Esophagus mucosa (tissue), 1 donor: ENCODE measurements at places on chromosomes 7 and 10.

DNA sequence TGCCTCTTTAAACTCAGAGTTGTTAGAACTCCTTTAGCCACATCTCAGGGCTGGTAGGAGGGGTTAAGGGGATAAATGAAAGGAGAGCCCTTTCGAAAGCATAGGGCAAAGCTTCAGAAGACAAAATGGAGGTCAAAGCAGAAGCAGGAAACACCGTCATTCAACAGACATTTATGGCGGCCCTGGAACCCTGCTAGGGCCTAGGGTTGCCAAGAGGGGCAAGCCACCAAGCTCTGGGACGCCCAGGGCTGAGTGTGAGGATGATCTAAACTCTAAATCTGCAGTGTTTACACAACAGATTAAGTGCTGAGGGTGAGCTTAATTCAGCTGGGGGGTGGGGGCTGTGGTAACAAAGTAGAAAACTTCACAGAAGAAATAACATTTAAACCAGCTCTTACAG lies 79.0 kb upstream of the NFE2L3 start:
- no peak for ATAC-seq

- ATAC-seq, result no peak
Observed at GRCh38 chr7:51827631-51828030, 511.0 kb upstream of the COBL start.

- ATAC-seq, result no peak
Observed at GRCh38 chr10:14567421-14567820, 207.3 kb downstream of the FAM107B start.

- no peak for ATAC-seq
Observed at GRCh38 chr10:130472236-130472635, 336.0 kb downstream of the GLRX3 start.

DNA sequence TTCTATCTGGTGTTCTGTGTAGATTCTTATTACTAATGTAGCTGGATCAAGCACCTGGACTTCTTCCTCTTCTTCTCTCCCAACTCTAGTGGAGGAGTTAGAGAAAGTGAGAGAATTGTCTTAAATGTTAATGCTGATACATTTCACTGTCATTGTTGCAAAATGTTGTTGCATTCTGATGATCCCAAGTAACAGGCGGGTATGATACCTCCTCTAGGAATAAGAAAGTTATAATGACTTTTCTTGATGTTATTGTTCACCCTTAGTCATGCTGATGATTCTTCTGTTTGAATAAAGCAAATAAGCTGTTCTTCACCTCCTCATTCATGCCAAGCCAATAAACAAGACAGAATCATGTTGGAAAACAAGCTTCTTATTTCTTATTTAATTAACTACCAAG lies 9.1 kb downstream of the CHRM2 start:
- no peak for ATAC-seq

DNA sequence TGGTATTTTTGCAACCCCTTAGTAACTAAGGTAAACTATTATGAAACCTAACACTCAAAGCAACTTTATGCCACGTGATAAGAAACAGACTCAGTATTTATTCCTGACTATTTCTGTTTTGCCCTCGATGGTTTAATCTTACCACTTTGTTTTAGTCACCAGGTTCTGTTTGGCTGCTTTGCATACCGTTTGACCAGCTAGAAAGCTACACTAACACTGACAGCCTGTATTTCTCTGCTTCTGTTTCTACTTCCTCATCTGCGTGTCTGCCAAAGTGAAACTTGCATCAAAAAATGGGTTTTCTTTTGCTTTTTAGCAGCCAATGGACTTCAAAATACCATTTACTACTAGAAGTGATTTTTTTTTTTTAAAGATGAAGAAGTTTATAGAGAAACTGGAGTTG lies 802.5 kb downstream of the GRM8 start:
- ATAC-seq, result no peak

- ATAC-seq, result peak; percentile 89
Observed at GRCh38 chr7:6628045-6628444, 9.1 kb upstream of the ZNF316 start.

GRCh38 chr10:127353544-127353943 lies 157.2 kb upstream of the INSYN2A start:
- no peak for ATAC-seq

DNA sequence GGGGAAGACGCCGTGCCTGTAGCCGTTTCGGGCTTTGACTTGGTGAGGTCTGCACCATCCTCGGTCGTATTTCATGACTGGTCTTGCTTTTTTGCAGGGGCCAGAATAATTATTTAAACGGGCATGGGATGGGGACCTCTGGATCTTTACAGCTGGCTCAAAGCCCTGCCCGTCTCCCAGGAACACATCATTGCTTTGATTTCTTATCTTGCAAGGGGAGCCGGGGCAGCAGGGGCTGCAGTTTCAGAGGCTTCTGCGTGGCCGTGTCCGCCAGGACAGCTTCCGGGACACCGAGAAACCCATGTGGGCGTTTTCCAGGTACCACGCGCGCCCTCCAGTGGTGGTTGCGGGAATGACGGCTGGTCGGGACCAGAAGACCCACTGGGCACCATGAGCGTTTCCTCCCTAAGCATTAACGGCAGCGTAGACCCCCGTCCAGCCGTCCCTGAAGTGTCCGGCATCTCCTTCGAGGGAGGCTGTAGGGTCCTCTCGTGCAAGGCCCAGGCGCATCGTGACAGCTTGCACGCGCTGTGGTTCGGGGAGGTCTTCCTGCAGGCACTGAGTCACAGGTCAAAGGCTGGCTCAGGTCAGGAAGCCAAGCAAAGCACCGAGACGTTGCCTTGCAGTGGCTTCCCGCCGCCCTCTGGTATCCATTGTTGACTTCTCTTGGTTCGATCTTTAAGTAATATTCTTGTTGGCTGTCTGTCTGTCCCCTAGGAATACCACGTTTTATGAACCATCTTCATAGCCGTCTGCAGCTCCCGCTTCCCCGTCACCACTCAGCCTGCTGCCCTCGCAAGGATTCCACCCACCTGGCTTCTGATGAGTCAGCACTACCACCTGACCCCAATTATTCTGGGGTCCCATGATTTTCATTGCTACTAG lies 16.2 kb upstream of the ZFAND2A start:
- ATAC-seq, result peak; percentile 78
